Ovary (tissue), 10 donors: ENCODE measurements at places on chromosomes 13 and 19. TPM values are rescaled to one million over a fixed set of nuclear protein-coding genes. Genes with fewer than 3 reads are reported as not detected.

- H3K4me1 ChIP-seq: no peaks in the 10 kb centered on the region
- no peaks in the 10 kb centered on the region for H3K27me3 ChIP-seq
- H3K4me3 ChIP-seq: no peak overlapping the region
- H3K36me3 ChIP-seq: no peaks in the 10 kb centered on the region
- no peak overlapping the region for H3K27ac ChIP-seq
- DNase-seq: no peak
Observed at GRCh38 chr19:28820289-28820688, 392.7 kb downstream of the UQCRFS1 start.

DNA sequence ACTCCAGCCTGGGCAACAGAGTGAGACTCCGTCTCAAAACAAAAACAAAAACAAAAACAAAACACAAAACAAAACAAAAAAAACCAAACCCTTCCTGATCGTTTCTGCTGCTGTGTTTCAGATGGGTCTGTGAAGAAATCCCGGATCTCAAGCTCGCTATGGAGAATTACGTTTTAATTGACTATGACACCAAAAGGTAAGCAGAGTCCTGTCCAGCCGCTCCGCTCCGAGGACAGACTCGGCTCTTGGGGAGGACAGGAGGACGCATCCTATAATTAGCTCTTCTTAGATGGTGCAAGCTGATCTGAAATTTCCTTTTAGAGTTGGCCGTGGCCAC is 22.0 kb downstream of the DOT1L start:
- H3K27ac ChIP-seq: peak overlapping the region; percentile 53
- H3K36me3 ChIP-seq: no peaks in the 10 kb centered on the region
- H3K4me3 ChIP-seq: no peak overlapping the region
- peaks cover 14% of the 10 kb centered on the region for H3K4me1 ChIP-seq
- no peaks in the 10 kb centered on the region for H3K27me3 ChIP-seq

GRCh38 chr13:71722206-71722605 is 144.8 kb downstream of the DACH1 start:
- no peaks in the 10 kb centered on the region for H3K36me3 ChIP-seq
- no peak for DNase-seq
- no peaks in the 10 kb centered on the region for H3K27me3 ChIP-seq
- H3K4me3 ChIP-seq: no peak overlapping the region
- H3K4me1 ChIP-seq: no peaks in the 10 kb centered on the region

DNA sequence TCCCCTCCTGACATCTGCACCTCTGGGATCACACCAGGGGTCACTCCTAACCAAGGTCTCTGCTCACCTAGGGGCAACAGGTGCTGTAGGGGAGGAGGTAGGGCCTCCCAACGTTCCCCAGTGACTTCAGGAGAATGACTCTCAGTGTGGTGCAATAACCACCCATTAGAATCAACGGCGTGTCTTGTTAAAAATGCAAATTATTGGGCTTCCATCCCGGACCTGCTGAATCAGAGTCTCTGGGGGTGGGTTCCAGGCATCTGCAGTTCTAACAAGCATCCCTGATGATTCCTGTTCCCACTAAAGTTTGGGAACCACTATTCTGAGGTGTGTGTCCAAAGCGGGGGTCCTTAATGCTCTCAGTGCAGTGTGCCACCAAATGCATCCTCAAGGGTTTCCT is 84.6 kb downstream of the CRYL1 start:
- no peaks in the 10 kb centered on the region for H3K27me3 ChIP-seq
- H3K36me3 ChIP-seq: no peaks in the 10 kb centered on the region
- no peak overlapping the region for H3K4me3 ChIP-seq

BEST2 gene
- polyA plus RNA-seq: not detected

IGFL4 gene
- polyA plus RNA-seq: not detected

GRCh38 chr19:1767464-1767933 is 14.2 kb downstream of the ONECUT3 start:
- H3K4me1 ChIP-seq: no peaks in the 10 kb centered on the region
- no peak overlapping the region for H3K27ac ChIP-seq
- H3K4me3 ChIP-seq: no peak overlapping the region
- DNase-seq: peak; percentile 69
- H3K27me3 ChIP-seq: peaks cover 2% of the 10 kb centered on the region

WDR62 gene
- polyA plus RNA-seq: 0.51 TPM

DNA sequence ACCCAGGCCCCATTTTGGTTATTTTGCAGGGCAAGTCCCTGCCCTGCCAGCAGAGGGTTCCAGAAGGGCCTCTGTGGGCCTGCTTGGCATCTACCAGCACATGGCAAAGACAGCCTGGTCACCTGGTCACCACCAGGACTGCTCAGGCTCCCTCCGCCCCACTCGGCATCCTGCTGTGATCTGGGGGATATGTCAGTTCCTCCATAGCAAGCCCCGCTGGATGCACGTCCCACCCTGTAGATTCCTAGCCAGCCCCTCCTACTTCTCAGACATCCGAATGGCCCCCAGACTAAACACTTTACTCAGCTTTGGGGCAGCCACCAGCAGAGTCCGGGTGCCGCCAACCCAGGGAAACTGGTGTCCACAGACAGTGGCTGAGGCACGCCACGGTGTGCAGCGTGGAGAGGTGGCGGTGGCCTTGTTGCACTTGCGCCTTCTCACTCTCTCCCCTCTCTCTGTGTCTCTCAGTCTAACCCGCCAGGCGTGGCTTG is 31.8 kb upstream of the USE1 start:
- no peak overlapping the region for H3K27ac ChIP-seq
- no peak overlapping the region for H3K4me3 ChIP-seq
- H3K4me1 ChIP-seq: no peaks in the 10 kb centered on the region
- H3K27me3 ChIP-seq: no peaks in the 10 kb centered on the region
- no peaks in the 10 kb centered on the region for H3K36me3 ChIP-seq
- no peak for DNase-seq

KIR2DL3 gene
- 0.45 TPM for polyA plus RNA-seq

DCLK1 gene
- polyA plus RNA-seq: 17.3 TPM

DNA sequence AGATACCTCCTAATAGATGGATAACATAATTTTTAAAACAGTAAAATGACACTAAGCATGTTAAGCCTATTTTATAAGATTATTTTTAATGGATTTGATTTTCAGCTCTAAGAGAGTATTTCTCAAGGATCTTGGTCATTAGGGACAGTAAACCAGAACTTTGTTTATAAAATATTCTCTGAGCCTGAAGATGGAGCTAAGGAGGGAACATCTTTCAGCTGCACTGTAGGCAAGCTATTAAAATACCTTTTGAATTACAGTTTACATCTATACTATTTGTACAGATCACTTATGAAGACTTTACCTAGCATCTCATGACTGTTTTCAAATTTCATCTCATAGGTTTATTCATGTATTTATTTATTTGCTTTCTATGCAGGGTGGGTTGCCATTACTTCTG is 345.3 kb downstream of the MYO16 start:
- no peaks in the 10 kb centered on the region for H3K27me3 ChIP-seq
- no peaks in the 10 kb centered on the region for H3K4me1 ChIP-seq
- H3K36me3 ChIP-seq: no peaks in the 10 kb centered on the region
- H3K4me3 ChIP-seq: no peak overlapping the region
